ENCODE measurements at places on chromosomes 6 and 20.
A peak's percentile ranks its signal among the peaks of the same experiment; 100 is the strongest.

DNA sequence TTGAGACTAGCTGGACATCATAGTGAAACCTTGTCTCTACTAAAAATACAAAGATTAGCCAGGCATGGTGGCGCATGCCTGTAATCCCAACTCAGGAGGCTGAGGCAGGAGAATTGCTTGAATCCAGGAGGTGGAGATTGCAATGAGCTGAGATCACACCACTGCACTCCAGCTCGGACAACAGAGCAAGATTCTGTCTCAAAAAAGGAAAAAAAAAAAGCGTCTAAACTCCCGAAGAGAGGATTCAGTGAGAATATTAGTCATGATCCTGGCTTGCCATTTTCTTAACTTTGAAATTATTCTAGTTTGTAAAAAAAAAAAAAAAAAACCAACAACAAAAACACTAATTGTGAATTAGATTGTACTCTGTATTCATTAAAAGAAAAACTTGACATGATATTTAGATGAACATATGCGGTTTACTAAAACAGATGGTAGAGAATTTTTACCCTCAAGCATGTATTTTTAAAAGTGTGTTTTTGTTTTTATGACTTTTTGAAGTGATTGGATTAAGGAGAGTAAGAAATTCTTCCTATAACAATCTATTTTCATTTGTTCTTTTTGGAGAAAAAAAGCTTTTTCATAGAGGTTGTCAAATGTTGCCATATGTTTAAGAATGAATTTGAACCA lies 80.7 kb downstream of the UST start:
- DNase-seq, result peak; percentile 64

- peak; percentile 86 for DNase-seq
These were observed 25.5 kb upstream of the ASXL1 start for GRCh38 chr20:32332614-32333013.

- peak; percentile 87 for DNase-seq
These were observed 16.5 kb downstream of the PEDS1 start for GRCh38 chr20:50136822-50137599.

DNA sequence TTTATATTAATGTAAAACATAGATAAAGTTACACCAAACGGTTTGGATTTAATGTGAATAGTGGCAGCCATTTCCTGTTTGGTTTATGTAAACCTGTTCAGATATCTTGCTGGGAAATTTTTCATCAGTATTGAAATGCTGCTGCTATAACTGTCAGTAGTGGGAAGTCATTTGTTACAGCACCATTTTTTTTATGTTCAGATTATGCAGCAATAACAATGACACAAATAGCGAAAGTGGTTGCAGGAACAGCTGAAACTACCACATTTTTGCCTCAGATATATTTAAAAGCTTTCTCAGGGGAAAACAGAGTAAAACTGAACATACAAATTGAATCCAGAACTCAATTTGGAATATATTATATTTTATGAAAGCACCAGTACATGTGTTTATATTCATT lies 128.8 kb upstream of the SIM1 start:
- DNase-seq, result no peak

- DNase-seq, result peak; percentile 76
These were observed 28.6 kb downstream of the PPARD start for GRCh38 chr6:35370785-35371493.

GRCh38 chr6:75751443-75751842 lies 2.4 kb downstream of the MYO6 start:
- peak; percentile 33 for DNase-seq

GRCh38 chr6:44339763-44340625 lies 2.5 kb upstream of the SPATS1 start:
- DNase-seq, result peak; percentile 68

DNA sequence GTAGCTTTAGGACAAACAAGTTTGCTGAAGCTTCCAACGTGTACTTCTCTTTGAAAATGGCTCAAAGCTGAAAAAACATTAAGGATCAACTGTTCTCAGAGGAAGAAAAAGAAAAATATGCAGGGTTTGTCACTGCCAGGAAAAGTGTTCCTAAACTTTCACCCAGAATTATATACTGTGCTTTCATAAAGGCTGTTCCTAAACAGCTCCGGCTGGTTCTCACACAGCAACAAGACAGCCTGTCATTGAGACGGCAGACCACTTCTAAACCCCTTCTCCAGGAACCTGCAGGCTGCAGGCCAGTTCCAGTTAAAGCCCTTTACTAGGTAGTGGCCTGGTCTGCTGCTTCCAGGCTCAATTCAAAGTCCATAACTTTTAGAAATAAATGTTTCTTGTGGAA lies 97.4 kb upstream of the SOX4 start:
- DNase-seq, result no peak

GRCh38 chr20:41604002-41604401 lies 14.2 kb downstream of the CHD6 start:
- no peak for DNase-seq

DNA sequence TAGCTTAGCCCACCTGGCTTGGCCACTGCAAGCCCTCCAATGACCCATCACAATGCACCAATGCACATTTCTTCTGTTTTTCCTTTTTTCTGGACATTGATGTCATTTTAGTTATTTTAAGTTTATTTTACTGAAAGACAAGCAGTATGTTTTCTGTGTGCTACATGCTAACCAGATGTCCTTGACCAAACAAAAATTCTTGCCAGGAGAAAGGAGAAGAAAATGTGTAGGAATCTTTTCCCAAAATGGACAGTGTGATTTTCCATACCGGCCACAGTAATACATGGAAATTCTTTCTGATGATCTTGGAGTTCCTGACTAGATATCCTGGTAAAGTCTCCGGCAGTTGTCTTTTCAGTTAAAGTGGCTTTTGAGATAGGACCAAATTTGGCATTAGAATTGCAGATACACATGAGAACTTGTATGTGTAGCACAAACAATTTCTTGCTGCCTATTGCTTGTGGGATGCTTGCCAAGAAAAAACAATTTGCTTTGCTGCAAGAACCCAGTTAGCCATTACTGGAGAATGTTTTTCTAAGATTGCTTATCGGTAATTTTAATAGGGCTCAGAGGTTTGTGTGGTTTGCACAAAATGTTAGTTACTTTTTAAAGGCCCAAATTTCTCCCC lies 696.5 kb upstream of the CITED2 start:
- DNase-seq, result peak; percentile 67

GRCh38 chr6:52595000-52595795 lies 18.3 kb upstream of the TRAM2 start:
- DNase-seq, result peak; percentile 95
